ENCODE measurements at places on chromosomes 3 and 15.

- no peak for DNase-seq
Observed at GRCh38 chr15:89002830-89003229, 85.4 kb upstream of the ABHD2 start.

DNA sequence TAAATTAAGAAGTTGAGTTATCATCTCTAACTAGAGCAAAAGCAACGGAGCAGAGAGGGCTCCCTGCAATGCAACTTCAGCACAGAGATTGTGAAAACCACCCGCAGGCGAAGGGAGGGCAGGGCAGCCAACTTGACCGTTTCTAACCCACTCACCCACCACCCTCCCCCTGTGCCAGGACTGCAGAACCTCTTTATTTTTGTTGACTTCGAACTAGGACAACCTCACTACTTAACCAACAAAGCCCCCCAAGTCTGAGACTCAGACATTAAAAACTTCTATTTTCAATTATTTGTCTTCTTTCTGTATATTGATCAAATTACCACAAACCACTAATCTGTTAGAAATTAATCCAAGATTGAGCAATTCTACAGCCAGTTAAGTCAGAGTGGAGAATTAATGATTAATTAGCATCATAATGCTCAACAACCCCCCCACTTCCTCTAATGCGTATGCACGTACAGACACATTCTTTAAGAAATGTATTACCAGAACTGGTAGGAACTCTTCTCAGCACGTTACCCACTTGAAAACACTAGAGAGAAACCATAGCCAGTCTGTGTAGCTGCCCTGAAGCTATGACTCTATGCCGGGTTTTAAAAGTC is 2.0 kb downstream of the MGLL start:
- no peak for DNase-seq

DNA sequence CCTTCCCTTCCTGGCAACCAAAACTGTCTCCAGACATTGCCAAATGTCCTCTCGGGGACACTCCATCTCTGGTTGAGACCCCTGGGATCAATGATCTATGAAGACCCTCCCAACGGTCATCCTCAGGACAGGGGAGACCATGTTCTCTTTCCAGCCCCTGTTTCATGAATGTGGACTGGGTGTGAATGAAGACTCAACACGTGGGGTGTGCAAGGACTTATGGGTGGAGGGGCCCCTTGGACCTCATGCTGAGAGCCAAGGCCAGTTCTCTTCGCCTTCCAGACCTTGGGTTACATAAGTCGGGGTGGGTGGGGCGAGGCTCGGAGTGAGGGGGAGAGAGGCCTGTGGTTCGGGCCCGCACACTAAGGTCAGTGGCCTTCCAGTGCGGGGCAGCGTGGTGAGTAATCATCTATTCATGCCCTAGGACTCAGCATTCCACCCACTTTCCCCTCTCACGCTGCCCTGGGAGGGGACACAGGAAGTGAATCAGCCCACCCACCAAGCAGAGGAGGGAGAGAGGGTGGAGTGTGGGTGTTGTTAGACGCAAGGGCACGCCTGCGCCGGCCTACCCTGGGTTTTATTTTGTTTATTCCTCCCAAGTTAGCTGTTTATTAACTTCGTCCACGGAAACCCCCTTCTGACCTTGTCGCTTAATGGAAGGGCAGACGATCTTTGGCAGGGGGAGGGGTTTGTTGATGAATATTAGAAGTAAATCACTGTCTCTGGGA is 6.7 kb downstream of the PAQR5 start:
- no peak for DNase-seq

GRCh38 chr3:146334151-146334550 is 83.2 kb upstream of the PLSCR4 start:
- no peak for DNase-seq

- DNase-seq: no peak
Observed at GRCh38 chr3:157120071-157120892, 39.7 kb downstream of the CCNL1 start.

- no peak for DNase-seq
Observed at GRCh38 chr15:56890038-56890437, 28.4 kb upstream of the TCF12 start.

All from stimulated activated CD8-positive, alpha-beta memory T cell treated with anti-CD3 and anti-CD28 coated beads, Interleukin-2, amount 100 ng/mL, for 48 hours (primary cell).